ENCODE measurements at places on chromosomes 4 and X. TPM values are rescaled to one million over a fixed set of nuclear protein-coding genes. Genes with fewer than 3 reads are reported as not detected.

Gene ATP2B3
- not detected for total RNA-seq

Gene TRPC3
- not detected for total RNA-seq

DNA sequence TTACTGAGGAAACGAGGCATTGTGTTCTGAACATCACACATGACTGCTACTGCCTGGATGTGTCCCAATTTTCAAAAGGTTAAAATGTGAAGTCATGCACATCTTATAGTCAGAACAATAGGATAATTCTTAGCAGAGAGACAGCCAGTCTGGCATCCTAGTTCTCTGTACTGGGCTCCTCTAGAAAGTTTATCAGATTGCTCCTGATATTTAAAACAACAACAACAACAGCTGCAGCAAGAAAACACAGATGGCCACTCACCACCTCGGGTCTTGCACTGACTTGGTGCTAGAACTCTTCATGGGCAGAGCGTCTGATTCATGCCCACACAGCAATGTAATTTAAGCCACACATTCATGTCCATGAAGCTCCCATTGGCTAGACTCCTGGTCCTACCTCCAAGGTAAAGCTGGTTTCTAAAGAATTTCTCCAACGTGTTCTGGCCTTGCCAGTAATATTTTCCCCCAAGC, 33.3 kb upstream of the SLC2A9 start:
- DNase-seq, result no peak

- no peak for DNase-seq
Measured at GRCh38 chr4:15809058-15809457, 30.9 kb downstream of the CD38 start.

GRCh38 chr4:168388890-168389289, 70.3 kb upstream of the DDX60 start:
- DNase-seq, result no peak

DNA sequence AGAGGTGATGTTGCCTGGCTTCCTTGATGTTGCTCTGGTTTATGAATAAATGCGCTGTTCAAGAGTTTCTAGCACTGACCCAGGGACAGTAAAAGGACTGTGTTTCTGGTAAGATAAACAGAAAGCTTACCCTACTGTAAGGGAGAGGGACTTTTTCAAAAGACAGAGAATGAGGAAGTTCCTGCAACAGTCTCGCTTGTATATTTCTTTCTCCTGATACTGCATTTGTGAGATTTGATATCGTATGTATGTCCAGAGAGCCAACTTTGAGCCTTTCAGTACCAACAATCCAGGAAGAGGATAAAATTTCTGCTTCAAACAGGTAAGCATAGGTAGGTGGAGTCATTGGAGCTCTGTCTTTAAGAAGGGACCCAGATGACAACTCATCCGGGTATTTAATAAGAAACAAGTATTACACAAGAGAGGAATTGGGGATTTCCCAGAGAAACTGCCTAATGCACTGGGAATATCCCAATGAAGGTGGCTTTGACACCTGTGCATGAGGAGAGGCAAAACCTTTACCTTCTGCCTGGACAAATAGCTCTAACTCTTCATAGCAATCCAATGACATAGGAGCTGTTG, 773 bp downstream of the DAPP1 start:
- no peak for DNase-seq

DNA sequence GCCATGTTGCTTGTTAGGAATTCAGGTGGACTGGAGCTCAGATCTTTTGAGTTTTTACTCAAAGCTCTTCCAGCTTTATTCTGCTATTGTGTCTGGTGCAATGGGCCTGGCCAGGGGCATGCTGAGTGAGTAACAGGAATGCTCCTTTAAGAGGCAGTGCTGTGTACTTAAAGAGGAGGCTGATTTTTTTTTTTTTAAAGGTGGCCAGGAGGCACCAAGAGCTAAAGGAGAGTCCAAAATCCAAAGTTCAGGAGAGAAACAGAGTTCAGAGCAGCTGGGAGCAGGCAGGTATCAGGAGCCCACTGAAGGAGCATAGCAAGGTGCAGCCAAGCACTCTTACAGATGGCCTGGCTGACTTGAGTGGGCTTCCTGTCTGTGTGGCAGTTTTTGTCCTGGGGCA, 178.7 kb downstream of the FMR1NB start:
- no peak for DNase-seq

- peak; percentile 38 for DNase-seq
Measured at GRCh38 chrX:19682712-19683331, 167.5 kb upstream of the MAP3K15 start.

- DNase-seq, result no peak
Measured at GRCh38 chrX:2501559-2502102, 855 bp upstream of the DHRSX start.
